Coronary artery (tissue), 2 donors: ENCODE measurements at places on chromosomes 2 and 18.

GRCh38 chr2:164917296-164917903 is 37.9 kb downstream of the SLC38A11 start:
- no peak for DNase-seq

DNA sequence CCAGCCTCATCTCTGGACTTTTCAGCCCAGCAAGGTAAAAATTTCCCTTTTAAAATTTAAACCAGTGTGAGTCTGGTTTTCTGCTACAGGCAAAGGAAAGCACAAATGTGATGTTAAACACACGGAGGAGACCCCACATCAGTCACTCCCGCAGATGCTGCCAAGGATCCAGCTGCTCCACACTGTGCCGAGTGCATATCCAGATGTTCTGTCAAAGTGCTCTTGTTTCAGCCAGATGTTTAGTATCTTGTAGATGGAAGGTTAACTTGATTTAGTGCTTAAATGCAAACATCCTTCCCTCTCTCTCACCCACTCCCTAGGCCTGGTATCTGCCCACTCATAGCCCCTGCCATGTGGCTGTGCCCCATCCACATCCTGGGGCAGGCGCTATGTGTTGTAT is 15.8 kb upstream of the ATOH8 start:
- no peak for DNase-seq

DNA sequence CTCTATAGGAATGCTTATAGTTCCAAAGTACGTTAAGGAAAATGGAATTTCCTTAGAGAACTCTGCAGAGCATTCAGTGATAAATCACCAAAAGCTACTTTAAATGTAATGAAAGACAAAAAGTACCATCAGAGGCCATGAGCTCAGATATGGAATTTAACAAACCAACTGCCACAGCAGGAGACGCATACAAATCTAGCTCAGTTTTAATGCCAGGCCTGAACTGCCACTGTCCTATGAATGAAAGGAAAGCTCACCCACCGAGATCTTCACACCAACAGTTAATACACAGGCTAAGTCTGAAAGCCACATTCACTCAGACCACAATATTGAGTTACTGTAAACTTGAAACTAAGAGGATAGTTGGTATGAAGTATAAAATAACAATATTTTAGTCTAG is 126.8 kb downstream of the ZNF516 start:
- no peak for DNase-seq

DNA sequence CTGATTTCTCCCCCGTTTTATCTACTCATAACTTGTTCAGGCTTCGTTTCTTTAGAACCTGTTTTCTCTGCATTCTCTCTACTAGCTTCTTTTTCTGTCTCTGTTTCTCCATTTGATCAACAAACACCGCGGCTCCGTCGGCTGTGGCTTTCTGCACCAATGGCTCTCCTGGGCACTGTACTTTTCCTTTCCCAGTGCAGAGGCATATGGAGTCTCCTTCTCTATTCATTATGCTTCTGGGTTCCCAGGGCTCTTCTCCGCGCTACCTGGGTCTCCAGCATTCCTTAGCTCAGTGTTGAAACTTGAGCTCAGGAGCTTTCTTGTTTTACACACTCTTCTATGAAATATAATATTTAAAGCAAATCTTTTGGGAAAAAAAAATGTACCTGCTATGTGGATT is 196.6 kb upstream of the SOX11 start:
- DNase-seq = no peak

- DNase-seq = no peak
Observed at GRCh38 chr2:81467096-81467495, 1162.5 kb upstream of the LRRTM1 start.

DNA sequence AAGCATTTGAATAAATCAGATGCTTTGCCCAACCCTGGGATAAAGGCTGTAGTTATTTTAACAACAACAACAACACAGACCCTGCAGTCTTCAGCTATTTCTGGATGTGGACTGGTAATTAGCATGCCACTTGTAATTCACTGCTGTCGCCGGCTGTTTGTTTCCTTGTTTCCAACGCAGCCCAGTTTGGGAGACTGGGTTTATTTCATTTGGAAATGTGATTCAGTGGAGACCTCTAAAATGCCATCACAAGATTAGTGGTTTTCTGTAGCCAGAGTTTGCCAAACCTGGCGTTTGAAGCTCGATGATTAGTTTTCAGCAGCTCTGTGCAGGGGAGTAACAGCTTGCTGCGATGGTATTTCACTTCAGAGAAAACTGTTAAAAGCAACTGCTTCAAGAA is 83.5 kb downstream of the LDLRAD4 start:
- DNase-seq = no peak

DNA sequence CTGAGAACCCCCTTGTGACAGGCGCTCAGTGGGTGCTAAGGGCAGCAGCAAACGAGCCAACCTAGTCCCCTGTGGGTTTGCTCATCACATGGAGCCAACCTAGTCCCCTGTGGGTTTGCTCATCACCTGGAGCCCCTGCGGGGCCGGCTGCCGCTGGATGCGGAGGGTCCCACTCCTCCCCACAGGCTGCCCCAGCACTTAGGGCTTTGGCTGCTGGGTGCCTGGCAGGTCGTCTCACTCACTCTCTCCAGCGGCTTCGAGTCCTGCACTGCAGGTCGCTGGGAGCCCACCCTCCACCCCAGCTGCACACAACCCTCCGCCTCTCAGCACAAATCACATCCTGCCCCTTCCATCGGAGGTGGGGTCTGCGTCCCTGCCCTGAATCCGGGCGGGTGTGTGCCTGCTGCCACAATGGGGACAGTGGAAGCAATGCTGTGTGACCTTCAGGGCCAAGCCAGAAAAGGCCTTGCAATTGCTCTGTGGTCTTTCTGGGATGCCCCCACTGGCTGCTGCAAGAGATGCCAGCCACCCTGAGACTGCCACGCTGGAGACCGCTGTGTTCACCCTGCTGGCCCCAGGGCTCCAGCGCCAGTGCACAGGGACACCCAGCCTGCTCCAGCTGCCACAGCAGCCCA is 248.1 kb upstream of the SALL3 start:
- DNase-seq = peak; percentile 66

- no peak for DNase-seq
Observed at GRCh38 chr2:219042157-219042556, 841 bp upstream of the CFAP65 start.

GRCh38 chr2:140683658-140684057 is 1447.2 kb downstream of the LRP1B start:
- DNase-seq = no peak

GRCh38 chr2:205017912-205018311 is 472.6 kb downstream of the PARD3B start:
- no peak for DNase-seq

DNA sequence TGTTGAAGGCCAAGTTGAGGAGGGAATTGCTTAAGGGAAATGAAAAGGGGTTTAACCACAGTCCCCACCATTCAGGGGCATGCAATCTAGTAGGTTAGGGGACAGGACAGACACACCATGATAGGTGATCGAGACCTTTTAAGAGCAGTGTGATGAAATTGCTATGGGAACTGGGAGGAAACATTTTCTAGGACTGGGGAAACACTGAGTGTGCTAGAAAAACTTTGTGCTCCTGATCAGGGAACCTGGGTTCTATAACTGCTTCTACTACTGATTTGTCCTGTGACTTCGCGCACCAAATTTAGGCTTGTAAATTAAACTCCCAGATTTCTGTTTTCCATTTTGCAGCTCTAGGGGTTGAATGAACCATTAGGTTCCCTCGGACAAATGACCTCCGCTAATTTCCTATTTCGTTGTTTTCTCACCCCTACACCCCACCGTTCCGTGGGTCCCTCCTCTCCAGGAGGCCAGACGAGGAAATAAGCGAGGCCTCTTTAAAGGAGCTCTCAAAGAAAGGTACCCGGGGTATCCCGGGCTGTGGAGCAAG is 371 bp upstream of the LCLAT1 start:
- DNase-seq = no peak

- DNase-seq = no peak
Observed at GRCh38 chr18:666177-666576, 8.7 kb downstream of the TYMS start.

- no peak for DNase-seq
Observed at GRCh38 chr2:119700866-119701265, 21.9 kb downstream of the TMEM177 start.

GRCh38 chr2:188517549-188518215 is 226.0 kb downstream of the GULP1 start:
- DNase-seq = no peak

DNA sequence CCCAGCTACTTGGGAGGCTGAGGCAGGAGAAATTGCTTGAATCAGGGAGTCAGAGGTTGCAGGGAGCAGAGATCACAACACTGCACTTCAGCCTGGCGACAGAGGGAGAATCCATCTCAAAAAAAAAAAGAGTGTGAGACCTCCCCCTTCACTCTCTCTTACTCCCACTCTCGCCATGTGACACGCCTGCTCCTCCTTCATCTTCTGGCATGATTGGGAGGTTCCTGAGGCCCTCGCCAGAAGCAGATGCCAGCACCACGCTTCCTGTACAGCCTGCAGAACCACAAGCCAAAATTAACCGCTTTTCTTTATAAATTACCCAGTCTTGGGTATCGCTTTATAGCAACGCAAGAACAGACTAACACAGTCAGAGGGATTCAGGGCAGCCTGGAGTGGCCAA is 66.3 kb upstream of the CREB1 start:
- no peak for DNase-seq

DNA sequence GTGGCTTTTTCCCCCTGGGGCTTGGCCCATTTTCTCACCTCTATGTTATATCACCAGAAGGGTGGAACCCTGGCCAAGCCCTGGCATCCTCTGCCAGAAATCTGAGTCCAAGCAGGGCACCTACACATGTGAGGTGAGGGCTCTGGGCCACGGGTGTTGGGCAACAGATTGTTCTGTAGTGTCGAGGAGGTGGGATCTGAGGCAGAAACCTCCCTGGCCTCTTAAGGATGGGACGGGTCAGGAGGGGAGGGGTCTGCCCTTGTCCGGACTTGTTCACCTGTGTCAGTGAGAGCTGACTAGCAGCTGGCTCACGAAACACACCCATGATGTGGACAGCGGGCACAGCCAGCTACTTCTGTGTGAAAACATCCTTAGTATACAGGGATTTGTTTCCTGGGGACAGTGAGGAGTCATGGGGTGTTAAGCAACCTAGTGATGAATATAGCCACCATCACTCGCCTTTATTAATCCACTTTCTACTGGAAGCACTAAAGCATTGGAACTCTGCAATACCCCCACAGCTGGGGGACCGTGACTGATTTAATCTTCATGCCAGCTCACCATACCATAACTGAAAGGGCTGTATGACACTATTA is 35.6 kb downstream of the EPAS1 start:
- peak; percentile 78 for DNase-seq

DNA sequence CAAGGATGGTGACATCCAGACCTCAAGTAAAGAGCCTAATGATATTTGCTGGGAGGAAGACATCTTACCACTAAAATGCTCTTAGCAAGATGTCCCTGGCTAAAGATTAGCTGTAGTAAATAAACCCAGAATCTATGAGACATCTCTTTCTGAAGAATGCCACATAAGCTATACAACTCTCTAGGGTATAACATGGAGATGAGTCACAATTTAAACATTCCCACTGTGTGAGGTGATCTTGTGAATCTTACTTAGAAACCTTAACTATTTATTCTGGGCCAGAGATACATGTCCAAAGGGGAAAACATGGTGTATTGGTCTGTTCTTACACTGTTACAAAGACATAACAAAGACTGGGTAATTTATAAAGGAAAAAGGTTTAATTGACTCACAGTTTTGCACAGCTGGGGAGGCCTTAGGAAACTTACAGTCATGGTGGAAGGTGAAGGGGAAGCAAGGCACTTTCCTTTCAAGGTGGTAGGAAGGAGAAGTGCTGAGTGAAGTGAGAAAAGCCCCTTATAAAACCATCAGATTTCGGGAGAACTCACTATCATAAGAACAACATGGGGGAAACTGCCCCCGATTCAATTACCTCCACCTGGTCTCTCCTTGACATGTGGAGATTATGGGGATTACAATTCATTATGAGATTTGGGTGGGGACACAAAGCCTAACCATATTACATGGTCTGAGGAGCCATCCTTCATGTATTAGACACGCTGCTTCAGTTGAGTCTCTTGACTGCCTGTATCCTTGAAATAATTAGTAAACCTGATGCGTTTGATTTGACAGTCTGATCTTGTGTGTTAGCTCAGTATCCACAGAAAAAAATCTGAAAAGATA is 17.1 kb downstream of the KRCC1 start:
- no peak for DNase-seq

DNA sequence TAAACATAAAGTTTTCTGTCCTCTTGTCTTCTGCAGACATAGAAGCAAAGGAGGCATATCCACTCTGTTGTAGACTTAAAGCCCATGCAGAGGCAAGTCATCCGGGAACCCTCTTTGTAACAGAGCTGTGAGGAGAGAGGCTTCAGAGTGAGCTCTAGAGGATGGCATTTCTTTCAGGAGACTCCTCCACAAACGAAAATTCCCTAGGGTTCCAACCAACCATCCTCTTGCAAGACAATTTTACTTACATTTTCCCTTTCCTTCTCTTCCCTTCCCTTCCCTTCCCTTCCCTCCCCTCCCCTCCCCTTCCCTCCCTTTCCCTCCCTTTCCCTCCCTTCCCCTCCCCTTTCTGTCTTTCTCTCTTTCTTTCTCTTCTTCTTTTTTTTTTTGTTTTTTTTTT is 446.3 kb upstream of the MAP2 start:
- DNase-seq = no peak

- no peak for DNase-seq
Observed at GRCh38 chr2:173881886-173882285, 83.3 kb downstream of the SP3 start.

- DNase-seq = peak; percentile 91
Observed at GRCh38 chr2:74553892-74554819, at the start of the genes DOK1 and LOXL3. Gene DOK1 (plus strand): TSS chr2:74554720. CDS start chr2:74554755, 35 bp downstream. Gene LOXL3 (minus strand): TSS chr2:74553942. CDS start chr2:74552634, 1,308 bp downstream.

DNA sequence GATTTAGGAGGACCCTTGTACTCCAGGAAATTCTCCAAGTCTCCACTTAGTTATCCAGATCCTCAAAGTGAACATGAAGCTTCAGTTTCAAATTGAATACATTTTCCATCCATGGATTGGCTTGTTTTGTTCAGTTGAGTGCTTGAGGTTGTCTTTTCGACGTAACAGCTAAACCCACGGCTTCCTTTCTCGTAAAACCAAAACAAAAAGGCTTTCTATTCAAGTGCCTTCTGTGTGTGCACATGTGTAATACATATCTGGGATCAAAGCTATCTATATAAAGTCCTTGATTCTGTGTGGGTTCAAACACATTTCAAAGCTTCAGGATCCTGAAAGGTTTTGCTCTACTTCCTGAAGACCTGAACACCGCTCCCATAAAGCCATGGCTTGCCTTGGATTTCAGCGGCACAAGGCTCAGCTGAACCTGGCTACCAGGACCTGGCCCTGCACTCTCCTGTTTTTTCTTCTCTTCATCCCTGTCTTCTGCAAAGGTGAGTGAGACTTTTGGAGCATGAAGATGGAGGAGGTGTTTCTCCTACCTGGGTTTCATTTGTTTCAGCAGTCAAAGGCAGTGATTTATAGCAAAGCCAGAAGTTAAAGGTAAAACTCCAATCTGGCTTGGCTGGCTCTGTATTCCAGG is at the start of gene CTLA4:
CTLA4 (plus strand) TSS at position 211 of the 640 bp plus-strand sequence; CDS start at position 383, 172 bp downstream.
- no peak for DNase-seq

GRCh38 chr18:60506682-60507081 is 134.1 kb upstream of the MC4R start:
- no peak for DNase-seq
